Right atrium auricular region (tissue), 2 donors: ENCODE measurements at places on chromosomes 13 and 19. TPM values are rescaled to one million over a fixed set of nuclear protein-coding genes. Genes with fewer than 3 reads are reported as not detected.

Gene POU2F2
- 0.11 TPM for total RNA-seq

DNA sequence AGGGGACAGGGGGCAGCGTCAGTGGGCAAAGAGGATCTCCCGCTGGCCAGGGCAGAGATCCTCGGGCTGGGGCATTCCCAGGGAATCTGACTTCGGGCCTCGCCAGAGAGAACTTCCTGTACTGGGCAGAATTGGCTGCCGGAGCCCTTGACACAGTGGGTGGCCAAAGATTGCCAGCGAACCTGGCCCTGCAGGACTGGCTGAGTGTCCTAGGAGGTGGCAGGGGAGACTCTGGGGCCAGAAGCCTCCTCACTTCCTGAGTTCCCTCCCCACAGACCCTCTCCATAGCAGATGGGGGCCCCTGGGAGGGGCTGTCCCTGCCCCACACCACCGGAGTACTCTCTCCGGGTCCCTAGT lies 19.3 kb downstream of the DPP9 start:
- H3K36me3 ChIP-seq, result peaks cover 64% of the 10 kb centered on the region
- no peaks in the 10 kb centered on the region for H3K27me3 ChIP-seq
- no peak overlapping the region for H3K4me3 ChIP-seq
- H3K4me1 ChIP-seq, result no peaks in the 10 kb centered on the region
- no peak for DNase-seq
- H3K27ac ChIP-seq, result no peak overlapping the region

- no peaks in the 10 kb centered on the region for H3K36me3 ChIP-seq
- no peak for DNase-seq
- no peaks in the 10 kb centered on the region for H3K27me3 ChIP-seq
- no peaks in the 10 kb centered on the region for H3K4me1 ChIP-seq
- no peak overlapping the region for H3K27ac ChIP-seq
Measured at GRCh38 chr13:108943842-108944241, 314.4 kb downstream of the MYO16 start.

DNA sequence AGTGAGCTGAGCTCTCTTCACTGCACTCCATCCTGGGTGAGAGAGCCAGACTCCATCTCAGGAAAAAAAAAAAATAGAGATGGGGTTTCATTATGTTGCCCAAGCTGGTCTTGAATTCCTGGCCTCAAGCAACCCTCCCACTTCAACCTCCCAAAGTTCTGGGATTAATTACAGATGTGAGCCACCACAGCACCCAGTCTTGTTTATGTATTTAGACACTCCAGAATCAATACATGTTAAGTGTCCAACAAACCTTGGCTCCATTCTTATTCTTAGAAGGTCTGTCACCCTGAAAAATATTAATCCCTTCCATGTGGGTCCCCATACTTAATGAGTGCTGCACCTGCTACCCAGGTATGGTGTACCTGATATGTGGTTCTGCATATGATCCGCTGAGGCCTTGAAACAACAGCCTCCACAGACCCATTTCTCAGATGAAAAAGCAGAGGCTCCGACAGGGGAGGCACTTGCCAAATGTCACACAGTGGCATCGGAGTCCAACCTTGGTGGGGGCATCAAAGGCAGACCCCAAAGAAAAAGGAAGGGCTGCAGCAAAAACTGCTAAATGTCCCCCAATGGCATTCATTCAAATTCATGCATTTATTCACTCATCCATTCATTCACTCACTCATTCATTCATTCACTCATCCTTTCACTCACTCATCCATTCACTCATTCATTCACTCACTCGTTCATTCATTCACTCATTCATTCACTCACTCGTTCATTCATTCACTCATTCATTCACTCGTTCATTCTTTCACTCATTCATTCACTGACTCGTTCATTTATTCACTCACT lies 16.7 kb downstream of the TICAM1 start:
- no peak overlapping the region for H3K4me3 ChIP-seq
- no peak overlapping the region for H3K27ac ChIP-seq
- H3K4me1 ChIP-seq, result peaks cover 23% of the 10 kb centered on the region

DNA sequence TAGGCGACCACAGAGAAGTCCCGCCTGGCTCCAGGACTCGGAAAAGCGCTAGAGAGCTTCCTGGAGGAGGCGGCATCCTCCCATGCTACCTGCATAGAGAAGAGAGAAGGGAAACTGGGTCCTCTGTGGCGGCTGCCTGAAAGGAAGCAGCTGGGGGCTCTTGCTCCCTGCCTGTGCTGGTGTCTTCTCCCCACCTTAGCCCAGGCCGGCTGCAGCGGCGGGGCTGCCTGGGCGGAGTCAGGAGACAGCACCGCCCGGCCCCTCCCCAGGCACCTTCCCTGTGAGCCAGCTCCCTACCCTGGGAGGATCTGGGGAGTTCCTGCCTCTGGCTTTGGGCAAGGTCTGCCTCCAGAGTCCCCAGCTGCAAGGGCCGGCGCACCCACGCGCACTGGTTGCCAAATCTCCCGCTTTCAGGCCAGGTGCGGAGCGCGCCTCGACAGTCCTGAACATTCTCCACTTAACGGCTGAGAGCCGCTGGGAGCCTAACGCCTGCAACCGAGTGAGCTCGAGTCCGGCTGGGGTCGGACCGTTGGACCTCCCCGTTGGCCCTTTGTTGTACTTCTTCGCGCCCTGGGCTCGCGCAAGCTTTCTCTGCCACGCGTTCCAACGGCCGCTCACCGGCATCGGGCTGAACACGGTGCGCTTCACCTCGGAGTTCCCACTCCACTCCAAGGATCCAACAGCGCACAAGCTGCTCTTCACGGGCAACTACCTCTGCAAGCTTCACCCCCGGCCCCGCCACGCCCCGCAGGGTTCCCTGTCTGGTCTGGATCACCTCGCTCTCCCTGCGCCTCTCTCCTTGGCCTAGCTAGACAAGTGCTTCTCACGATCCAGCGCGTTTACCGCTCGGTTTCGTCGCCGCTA lies 21.8 kb upstream of the ZNF30 start:
- no peak overlapping the region for H3K4me3 ChIP-seq
- no peak overlapping the region for H3K27ac ChIP-seq
- H3K36me3 ChIP-seq, result no peaks in the 10 kb centered on the region
- DNase-seq, result no peak
